ENCODE measurements at places on chromosomes 4 and X.
A peak's percentile ranks its signal among the peaks of the same experiment; 100 is the strongest.

- no peak for DNase-seq
Measured at GRCh38 chrX:16087076-16087475, 36.3 kb upstream of the GRPR start.

- no peak for DNase-seq
Measured at GRCh38 chr4:24510091-24510490, 74.3 kb downstream of the DHX15 start.

GRCh38 chr4:173499658-173500535 is 30.1 kb downstream of the HAND2 start:
- no peak for DNase-seq

GRCh38 chr4:54189140-54189539 is 40.0 kb upstream of the PDGFRA start:
- no peak for DNase-seq

DNA sequence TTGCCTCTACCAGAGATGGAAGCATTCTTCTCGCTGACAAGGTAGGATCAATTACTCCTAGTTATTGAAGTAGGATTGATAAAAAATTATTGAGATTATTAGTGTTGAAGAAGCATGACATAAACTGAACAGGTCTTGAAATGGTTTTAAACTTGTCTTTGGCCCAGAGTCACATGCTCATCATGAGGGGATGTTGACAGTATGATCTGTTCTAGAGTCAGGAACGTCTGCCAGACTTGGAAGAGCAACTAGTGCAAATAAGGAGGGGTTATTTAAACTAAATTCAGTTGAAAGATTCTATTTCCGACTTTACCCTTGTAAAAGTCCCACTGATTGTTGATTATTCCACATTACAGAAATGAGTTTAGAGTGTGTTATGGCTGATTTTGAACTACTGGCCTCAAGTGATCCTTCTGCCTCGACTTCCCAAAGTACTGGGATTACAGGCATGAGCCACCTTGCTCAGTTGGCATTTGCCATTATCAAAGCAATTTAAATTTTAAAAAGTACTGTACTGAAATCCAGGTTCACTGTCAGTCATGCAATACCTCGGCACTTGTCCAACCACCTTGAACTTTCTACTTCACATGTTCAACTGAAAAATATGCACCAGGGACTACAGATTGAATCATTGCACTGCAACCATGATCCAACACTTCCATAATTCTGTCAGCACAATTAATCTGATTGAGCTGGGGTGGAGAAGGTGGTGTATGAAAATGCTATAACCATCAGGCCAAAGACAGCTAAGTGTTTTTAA is 19.7 kb downstream of the FABP2 start:
- no peak for DNase-seq

DNA sequence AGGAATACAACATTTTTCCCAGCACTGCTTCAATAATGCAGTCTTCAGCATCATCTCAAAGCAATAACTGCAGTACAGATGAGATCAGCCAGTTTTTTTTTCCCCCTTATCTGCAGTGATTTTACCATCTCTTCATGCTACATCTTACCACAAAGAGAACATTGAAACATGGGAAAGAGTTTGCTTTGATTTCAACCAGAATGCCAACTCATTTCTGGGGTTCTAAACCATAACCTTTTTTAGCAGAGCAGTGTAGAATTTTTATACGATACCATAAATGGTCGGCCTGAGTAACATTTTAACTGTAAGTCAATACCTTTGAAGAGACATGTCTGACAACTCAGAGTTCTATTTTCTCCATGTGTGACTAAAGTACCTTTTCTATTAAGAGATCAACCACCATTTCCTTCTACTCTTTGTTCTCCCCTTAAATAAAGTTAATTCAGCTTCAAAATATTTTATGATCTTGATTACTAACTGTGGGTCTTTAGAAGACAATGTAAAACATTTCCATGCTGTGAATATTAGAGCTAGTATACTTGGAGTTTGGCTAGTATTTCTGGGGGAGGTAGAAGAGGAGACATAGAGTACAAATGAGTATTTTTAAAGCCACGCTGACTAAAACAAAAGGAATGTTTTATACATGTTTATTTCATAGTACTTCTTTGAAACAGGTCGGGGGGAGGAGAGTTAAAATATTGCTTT is 69.1 kb downstream of the TET2 start:
- no peak for DNase-seq

GRCh38 chr4:53592122-53592521 is 836 bp upstream of the LNX1 start:
- no peak for DNase-seq

GRCh38 chrX:75156531-75156945 is 455 bp upstream of the ABCB7 start:
- no peak for DNase-seq

DNA sequence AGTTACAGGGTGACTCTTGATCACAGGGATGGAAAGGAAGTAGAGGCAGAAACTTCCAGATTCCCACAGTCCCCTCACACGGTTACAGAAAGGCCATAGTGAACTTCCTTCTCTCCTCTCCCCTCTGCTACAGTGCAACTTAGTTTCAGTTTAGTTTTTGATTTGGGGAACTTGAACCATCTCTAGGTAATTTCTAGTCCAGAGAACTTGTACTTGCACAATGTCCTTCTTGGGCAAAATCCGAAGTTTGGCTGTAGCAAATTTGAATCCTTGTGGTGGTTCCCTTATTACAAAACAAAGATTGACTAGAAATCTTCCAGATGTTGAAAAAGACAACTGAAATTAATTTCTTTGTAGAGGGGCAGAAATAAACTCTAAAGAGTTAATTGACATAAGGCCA is 1.2 kb upstream of the BLTP1 start:
- DNase-seq: no peak

DNA sequence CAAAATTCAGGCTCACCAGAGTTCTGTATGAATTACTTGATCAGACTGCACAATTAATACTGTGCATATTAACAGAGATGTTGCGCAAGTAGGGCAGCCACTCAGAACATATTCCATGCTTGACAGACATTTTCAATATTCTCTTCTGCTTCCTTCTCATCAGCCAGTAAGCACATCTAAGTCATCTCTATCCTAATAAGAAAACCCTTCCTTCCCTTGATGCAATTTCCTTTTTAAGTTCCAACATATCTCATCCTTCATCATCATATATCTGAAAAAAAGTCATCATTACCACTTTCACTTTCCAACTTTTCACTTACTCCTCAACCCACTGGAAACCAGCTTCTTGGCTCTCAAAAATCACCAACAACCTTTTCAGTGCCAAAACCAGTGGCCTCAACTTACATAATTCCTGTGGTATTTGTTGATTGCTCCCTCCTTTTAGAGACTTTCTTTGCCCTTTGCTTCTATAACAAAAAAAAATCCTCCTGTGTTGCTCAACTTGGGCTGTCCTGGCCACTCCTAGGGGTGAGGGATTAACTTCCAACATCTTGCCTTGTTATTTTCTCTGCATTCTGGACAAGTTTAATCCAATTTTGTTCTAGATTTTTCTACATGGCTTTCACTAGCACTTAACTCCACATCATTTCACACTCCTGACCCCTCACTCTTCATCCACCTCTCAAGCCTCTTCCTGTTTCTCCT is 14.1 kb downstream of the MBNL3 start:
- DNase-seq: no peak

DNA sequence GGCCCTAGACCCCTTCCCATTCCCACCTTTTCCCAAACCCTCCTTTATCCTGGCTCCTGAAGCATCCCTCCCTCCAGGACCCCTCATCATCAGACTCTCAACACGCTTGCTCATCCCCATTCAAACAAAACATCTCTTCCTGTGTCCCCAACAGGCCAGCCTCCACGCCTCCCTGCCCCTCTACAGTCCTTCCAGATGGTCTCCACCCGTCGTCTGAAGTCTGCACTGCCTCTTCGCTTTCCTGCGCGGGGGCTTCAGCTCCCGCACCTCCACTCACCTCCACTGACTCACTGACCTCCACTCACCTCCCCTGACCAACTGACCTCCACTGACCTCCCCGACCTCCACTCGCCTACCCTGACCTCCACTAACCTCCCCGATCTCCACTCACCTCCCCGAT is 39.8 kb downstream of the JAKMIP1 start:
- DNase-seq: no peak

DNA sequence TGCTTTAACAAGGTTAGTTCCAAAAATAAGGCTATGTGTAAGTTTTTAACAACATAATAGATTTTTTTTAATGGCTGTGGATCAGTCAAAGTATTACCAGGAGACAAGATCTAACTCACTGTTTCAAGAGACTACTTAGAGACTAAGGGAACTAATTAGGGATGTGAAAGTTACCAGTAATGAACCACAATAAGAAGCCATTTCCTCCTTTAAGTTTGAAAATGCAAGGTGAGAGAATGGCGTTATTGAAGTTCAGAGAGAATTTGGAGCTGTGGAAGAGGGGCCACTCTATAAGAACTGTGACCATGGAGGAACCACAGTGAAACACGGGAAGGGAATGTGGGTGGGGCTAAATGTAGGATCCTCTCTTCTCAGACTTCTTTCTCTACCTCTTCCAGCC is 624.2 kb downstream of the GLUD2 start:
- DNase-seq: no peak

DNA sequence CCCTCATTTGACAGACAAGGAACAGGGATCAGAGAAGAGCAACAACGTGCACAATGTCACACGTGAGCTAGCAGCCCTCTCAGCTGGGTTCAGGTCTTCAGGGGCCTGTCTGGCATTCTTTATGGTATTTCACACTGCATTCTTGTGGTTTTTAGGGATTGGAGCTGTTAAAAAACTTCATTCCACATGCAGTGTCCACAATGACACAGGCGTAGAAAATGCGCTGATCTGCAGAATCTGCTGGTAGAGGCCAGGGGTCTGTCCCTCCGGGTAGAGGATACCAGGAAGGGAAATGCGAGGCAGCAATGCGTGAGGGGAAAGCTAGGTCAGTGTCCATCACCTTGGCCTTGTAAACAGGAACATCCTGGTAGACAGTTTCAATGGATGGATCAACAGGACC is 36.6 kb downstream of the MAP7D3 start:
- no peak for DNase-seq

GRCh38 chrX:139290310-139290709 is 240.2 kb upstream of the F9 start:
- no peak for DNase-seq

DNA sequence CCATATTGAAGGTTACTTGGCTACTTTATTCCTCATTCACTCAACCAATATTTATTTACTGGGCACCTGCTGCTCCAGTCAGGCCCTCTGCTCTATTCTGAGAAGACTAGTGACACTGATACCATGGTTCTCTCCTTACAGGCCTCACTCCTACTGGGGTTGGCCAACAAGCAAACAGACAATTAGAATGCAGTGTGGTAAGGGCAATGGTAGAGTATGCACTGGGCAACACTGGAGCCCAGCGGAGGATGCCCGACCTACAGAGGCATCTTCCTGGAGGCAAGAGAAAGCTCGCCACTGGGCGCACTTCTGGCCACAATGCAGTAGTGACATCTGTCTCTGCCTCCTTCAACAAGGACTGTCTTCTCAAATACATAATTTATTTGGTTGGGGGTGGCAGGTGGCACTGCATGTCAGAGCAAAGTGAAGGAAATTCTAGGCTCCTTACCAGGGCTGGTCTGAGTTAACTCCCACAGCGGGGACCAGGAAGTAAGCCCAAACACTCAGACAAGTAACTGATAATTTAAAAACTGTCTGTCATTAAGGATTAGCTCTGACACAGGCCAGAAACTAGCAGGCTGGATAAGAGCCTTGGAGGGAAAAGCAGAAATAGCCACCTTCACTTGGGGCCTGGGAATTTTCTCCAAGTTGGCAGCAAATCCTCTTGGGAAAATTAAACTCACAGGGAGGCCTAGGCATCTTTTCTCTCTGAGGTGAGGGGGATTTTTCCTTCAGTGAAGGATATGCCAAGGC is 150.7 kb upstream of the EOLA2 start:
- DNase-seq: no peak

GRCh38 chr4:55183926-55184599 is 58.7 kb upstream of the KDR start:
- peak; percentile 1 for DNase-seq

DNA sequence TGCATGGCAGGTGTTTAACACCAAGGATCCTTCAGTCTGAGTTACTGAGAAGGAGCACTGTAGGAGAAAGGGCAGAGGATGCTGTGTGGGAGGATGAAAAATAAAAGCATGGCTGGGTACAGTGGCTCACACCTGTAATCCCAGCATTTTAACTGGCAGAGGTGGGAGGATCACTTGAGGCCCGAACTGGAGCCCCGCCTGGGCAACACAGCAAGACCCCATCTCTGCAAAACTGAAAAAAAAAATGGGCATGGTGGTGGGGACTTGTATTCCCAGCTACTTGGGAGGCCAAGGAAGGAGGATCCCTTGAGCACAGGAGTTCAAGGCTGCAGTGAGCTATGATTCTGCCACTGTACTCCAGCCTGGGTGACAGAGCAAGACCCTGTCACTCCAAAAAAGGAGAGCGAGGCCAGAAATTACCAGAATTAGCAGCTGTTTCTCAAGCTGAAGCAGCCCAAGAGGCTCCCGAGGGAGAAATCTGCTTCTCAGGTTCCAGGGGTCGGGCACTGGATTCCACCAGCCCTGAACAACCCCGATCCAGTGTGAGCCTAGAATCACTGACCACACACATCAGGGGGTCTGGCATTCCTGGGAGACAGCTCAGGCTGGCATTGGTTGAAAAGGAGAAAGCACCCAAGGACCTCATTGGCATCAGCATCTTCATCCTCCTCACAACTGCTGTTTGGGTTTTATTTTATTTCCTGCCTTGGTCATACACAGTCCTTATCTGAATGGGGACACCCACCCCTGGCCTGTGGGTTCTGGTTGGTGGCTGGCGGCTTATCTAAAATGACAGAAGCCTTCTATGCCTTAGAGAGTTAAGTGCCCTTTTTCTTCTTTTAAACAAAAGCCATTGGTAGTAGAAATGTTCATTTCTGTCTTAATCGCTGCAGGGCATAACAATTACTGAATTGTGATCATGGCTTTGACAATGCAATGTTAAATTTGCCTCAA is 66.3 kb upstream of the TRIM2 start:
- DNase-seq: no peak

DNA sequence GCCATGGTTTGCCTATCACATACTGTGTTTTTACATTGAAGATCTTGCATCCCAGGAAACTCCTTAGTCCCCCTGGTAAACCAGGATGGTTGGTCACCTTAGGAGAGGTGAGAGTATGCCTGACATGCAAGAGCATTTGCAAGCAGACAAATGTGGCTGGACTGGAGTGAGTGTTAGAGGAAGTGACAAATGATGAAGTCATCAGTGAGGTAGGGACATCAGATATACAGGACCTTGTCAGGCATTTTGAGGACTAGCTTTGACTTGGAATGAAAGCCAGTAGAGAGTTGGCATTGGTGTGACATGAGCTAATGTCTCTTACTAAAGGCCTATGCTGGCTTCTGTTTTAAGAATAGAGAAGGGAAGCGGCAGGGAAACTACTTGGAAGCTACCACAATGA is 124.9 kb downstream of the FRMPD4 start:
- DNase-seq: no peak
